ENCODE measurements at places on chromosomes 2 and 18.

GRCh38 chr18:56542476-56542875 is 95.9 kb downstream of the TXNL1 start:
- DNase-seq, result no peak

DNA sequence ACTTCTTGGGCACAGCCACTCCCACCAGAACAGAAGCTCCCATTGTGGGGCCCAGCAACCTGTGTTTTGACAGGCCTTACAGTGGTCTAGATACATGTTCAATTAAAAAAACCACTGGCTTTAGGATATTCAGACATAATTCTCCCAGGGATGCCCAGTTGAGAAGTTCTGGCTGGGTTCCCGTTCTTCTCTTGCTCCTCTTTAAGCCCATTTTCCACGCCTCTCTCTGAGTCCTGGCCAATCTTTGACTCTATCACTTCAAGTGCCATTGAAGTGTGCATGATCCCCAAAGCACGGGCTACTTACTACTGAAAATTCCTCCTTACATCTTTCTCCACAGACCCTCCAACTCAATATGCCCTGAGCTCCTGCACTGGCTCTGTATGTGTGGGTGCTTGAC is 17.5 kb upstream of the SULT1C3 start:
- no peak for DNase-seq

- DNase-seq, result no peak
Observed at GRCh38 chr2:119253760-119254600, 30.3 kb downstream of the STEAP3 start.

GRCh38 chr2:130846686-130847375 is 10.1 kb downstream of the ARHGEF4 start:
- DNase-seq, result no peak

DNA sequence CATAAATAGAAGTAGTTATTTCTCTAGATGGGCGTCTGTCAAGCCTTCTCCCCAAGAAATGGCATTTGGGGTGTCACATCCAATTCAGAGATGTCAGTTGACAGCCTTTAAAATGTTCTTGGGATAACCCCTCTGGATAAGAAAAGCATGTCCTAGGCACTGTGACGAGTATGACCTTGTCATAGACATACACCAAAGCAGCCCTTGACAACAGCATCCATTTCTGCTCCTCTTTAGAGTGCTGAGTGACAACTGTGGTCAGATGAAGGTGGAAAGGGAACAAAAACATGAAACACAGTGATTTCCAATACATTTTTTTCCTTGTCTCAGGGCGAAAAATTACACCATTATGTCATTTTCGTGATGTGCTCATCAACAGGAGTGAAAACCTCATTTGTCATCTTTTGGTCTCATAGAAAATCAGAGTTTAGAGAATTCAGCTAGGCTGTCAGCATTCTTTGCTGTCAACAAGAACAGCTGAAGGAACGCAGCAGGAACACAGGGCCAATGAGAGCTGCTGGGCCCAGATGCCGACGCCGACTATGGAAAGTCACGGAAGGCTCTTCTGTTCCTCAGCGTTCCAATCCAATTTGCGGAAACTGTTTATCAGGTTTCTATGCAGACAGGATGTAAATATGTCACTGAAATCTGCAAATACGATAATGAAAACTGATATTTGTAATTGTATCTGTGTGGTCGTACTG is 193.2 kb downstream of the ICOS start:
- DNase-seq, result no peak

Measured in DND-41 (cell line).